Mesenteric fat pad (tissue), 1 donor: ENCODE measurements at places on chromosomes 5 and 9.

DNA sequence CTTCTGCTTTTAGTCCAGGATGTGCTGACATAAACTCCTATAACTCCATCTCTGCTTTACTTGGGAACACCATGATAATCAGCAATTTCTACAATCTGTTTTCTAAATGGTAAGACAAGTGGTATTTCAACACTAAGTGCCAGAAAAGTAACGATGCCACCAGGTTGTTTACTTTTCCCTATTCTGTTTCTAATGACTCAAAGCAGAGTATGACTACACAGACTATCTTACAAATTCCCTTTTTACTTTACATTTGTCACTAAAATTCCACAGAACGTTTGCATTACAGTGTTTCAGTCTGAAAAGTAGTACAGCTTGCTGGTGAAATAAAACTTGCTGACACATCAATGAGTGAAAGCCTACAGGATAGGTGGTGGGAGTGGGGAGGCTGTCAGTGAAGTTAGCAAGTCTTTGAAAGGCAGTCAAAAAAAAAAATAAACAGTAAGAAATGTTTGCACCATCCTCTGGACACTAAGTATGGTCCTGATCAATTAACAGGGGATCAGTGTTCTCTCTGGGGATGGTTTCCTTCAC, 186.5 kb downstream of the LURAP1L start:
- DNase-seq: no peak

DNA sequence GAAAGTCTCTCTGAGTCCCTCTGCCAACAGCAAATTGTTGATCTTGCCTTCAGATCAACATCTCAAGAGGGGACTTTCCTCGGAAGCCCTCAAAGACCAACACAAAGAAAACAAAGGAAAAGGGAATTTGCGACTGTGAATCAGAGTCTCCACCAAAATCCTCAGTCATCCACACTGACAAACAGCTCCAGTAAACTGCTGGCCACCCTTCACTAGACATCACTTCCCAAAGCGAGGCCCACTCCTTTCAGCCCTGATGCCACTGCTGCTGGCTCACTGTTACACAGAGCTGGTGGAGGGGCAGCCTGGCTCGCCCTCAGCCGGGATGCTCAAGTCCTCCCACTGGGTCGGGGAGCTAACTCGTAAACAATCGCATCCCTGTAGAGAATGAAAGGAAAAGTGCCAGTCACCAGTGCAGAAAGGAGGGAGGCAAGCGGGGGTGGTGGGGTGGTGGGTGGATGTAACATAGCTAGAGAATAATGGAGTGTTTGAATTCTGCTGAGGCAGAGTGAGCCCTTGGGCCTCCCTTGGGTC, 1.3 kb downstream of the FGF1 start:
- no peak for DNase-seq

- DNase-seq: no peak
These were observed 286.4 kb upstream of the DMAC1 start for GRCh38 chr9:8085986-8086385.

DNA sequence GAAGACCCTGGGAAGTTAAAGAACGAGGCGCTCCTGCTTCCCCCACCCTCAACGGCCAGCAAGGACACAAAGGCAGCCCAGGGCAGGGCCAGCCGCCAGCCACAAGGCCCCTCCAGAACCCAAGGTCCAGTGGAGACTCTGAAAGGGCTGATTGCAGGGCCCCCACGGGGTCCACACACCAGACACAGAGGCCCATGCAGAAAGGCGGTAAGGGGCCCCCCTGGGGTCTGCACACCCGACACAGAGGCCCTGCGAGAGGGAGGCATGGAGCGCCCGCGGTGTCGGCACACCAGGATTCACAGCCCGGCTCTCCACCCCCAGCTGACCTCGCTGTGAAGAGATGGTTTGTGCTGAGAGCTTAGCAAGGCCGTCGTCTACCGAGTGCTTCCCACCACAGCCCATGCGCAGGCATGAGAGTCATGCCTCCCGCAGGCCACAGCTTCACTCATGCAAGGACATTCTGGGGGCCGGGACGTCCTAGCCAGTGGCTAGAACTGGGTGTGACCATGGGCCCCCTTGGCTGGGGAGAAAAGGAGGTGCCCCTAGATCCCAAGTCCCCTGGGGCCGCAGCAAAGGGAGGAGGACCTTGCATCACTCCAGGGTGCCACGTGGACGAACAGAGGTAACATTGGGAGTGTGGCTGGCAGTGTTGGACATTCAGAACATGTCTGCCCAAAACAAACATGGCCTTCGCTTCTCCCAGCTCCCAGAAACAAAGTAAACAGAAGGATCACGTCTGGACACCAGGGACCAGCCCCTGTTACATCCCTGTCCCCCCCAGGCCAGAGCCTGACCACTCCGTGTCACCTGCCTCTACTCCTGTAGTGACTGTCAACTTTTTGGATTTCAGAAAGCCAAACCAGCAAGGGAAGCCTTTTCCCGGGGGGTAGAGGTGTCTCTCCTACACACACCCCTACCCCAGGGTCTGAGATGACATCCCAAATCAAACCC, 9.8 kb downstream of the BRD3 start:
- peak; percentile 79 for DNase-seq

- DNase-seq: no peak
These were observed 150.9 kb downstream of the ADGRV1 start for GRCh38 chr5:90709323-90710155.
